Naive B cell (primary cell): ENCODE measurements at places on chromosomes 6 and 20. TPM values are rescaled to one million over a fixed set of nuclear protein-coding genes. Genes with fewer than 3 reads are reported as not detected.

Gene GJA10
- not detected for polyA plus RNA-seq

GRCh38 chr6:79946272-79947190 is 822 bp downstream of the ELOVL4 start:
- peaks cover 71% of the 10 kb centered on the region for H3K27me3 ChIP-seq
- peaks cover 10% of the 10 kb centered on the region for H3K36me3 ChIP-seq

Gene TMEM217
- not detected for polyA plus RNA-seq

Gene MMUT
- 8.1 TPM for polyA plus RNA-seq

DNA sequence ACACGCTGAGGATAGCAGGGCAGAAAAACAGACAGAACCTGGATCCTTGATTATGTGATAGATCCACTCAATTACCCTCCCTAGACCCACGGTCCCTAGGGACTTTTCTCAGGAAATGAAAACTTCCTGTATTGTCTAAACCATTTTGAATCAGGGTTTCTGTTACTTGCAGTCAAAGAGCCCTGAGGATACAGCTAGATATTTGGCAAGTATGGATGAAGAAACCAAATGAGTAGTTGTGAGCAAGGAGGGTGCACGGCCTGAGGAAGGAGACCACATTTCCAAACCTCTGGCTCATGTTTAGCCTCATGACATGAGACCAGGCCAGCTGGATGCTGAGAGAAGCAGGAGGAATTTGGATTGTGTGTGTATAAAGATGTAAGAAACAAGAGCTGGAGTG is 91.6 kb downstream of the MRPL14 start:
- H3K36me3 ChIP-seq, result no peaks in the 10 kb centered on the region
- H3K4me1 ChIP-seq, result no peaks in the 10 kb centered on the region
- no peak overlapping the region for H3K27ac ChIP-seq
- peaks cover 42% of the 10 kb centered on the region for H3K27me3 ChIP-seq

DNA sequence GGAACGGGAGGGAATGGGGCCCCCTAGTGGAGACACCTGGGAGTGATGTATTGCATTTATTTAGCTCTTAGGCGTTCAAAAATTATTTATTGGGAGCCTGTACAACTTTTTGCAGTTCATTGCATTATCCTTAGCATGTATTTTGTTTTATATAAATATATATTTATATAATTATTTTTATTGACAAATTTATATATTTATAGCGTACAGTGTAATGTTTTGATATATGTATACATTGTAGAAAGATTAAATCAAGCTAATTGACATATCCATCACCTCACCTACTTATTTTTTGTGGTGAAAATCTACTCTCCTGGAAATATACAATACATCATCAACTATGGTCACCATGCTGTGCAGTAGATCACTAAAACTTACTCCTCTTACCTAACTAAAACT is 975 bp downstream of the SIRT5 start:
- H3K36me3 ChIP-seq, result no peaks in the 10 kb centered on the region
- H3K4me1 ChIP-seq, result peaks cover 9% of the 10 kb centered on the region
- peak overlapping the region; percentile 99 for H3K27ac ChIP-seq
- no peak for DNase-seq
- no peaks in the 10 kb centered on the region for H3K27me3 ChIP-seq

GRCh38 chr6:163180874-163181541 is 233.5 kb upstream of the QKI start:
- peaks cover 10% of the 10 kb centered on the region for H3K27me3 ChIP-seq
- H3K4me1 ChIP-seq, result no peaks in the 10 kb centered on the region
- no peaks in the 10 kb centered on the region for H3K36me3 ChIP-seq
- H3K27ac ChIP-seq, result no peak overlapping the region

DNA sequence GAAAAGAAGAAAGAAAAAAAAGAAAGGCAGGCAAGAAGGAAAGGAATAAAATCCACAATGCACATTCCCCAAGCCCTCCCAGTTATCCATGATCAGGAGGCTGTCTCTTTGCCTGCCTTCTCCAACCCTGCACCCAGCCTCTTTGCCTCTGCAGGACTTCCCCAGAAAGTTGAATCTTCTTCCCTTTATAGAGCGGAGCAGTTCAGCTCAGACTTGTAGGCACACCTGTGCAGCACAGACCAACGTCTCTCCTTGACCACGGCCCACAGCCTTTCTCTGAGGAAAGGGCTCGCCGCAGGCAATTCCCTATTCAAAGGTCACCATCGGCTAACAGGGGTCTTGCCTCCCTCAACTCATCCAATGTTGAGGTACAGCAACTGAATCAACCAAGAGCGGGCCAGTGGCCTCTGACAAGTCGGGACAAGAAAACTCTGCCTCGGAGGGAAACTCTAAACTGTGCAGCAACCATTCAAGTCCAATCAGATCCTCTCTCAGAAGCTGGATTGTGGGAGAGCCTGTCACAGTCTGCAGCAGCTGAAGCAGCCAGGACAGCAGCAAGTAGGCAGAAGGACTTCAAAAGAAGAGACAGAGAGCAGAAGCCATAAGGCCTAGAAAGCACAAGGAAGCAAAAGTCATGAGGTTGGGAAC is 529.2 kb upstream of the JARID2 start:
- H3K4me3 ChIP-seq, result no peak overlapping the region
- no peaks in the 10 kb centered on the region for H3K27me3 ChIP-seq
- H3K36me3 ChIP-seq, result no peaks in the 10 kb centered on the region
- no peak for DNase-seq
- H3K4me1 ChIP-seq, result peaks cover 52% of the 10 kb centered on the region
- peak overlapping the region; percentile 17 for H3K27ac ChIP-seq

Gene SSTR4
- not detected for polyA plus RNA-seq

GRCh38 chr20:16942756-16943155 is 194.6 kb downstream of the OTOR start:
- H3K4me1 ChIP-seq, result no peaks in the 10 kb centered on the region
- H3K27ac ChIP-seq, result no peak overlapping the region
- no peak for DNase-seq
- H3K4me3 ChIP-seq, result no peak overlapping the region

- no peak overlapping the region for H3K4me3 ChIP-seq
- peaks cover 11% of the 10 kb centered on the region for H3K27me3 ChIP-seq
- no peaks in the 10 kb centered on the region for H3K36me3 ChIP-seq
- peaks cover 9% of the 10 kb centered on the region for H3K4me1 ChIP-seq
- DNase-seq, result no peak
- H3K27ac ChIP-seq, result no peak overlapping the region
Observed at GRCh38 chr6:112037783-112038216, 16.1 kb upstream of the CCN6 start.

Gene PRR18
- polyA plus RNA-seq, result not detected

GRCh38 chr20:3276680-3277015 is 37.7 kb upstream of the SLC4A11 start:
- no peak for DNase-seq
- H3K4me1 ChIP-seq, result no peaks in the 10 kb centered on the region
- H3K27me3 ChIP-seq, result no peaks in the 10 kb centered on the region
- H3K4me3 ChIP-seq, result no peak overlapping the region
- peaks cover 5% of the 10 kb centered on the region for H3K36me3 ChIP-seq

Gene MYB
- 0.13 TPM for polyA plus RNA-seq

DNA sequence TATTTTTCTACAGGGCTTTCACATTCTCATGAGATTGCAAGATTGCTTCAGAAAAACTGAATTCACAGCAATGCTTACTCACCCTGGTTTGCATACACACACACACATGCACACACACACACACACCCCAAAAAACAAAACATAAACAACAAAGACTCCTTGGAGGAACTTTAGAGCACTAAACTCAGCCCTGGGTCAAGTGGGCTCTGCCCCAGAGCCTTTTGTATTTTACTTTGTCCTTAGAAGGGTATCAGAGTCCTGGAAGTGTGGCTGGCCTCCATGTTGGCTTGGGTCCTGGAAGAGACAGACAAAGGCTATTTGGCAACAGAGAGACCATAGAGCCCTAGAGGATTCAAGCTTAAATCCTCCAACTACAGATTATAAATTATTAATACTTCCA is 8.0 kb upstream of the CST9 start:
- H3K36me3 ChIP-seq, result no peaks in the 10 kb centered on the region
- H3K27ac ChIP-seq, result no peak overlapping the region
- no peaks in the 10 kb centered on the region for H3K4me1 ChIP-seq
- H3K27me3 ChIP-seq, result no peaks in the 10 kb centered on the region
- no peak overlapping the region for H3K4me3 ChIP-seq
- DNase-seq, result no peak

GRCh38 chr6:105536961-105537360 is 134.1 kb upstream of the PREP start:
- peaks cover 19% of the 10 kb centered on the region for H3K27me3 ChIP-seq

DNA sequence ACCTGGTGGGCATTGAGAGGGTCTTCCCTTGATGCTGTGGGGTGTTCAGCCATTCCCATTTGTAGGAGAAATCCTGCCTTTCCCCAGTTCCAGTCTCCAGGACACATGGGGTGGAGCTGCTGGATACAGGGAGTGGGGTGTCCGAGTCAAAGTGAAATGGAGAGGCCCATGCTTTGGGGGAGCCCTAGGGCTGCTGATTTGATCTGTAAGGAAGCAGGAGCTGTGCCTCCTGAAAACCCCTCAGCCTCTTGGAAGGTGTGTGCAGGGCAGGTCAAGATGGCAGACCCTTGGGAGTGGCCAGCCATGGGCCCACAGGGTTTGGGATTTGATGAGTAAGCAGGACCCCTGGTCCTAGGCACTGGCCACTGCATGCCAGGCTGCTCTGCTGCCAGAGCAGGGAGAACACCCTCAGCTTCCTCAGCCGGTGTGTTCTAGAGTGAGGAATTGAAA is 82.0 kb downstream of the SERAC1 start:
- H3K27ac ChIP-seq, result no peak overlapping the region
- H3K27me3 ChIP-seq, result no peaks in the 10 kb centered on the region
- H3K36me3 ChIP-seq, result peaks cover under 1% of the 10 kb centered on the region
- no peaks in the 10 kb centered on the region for H3K4me1 ChIP-seq

DNA sequence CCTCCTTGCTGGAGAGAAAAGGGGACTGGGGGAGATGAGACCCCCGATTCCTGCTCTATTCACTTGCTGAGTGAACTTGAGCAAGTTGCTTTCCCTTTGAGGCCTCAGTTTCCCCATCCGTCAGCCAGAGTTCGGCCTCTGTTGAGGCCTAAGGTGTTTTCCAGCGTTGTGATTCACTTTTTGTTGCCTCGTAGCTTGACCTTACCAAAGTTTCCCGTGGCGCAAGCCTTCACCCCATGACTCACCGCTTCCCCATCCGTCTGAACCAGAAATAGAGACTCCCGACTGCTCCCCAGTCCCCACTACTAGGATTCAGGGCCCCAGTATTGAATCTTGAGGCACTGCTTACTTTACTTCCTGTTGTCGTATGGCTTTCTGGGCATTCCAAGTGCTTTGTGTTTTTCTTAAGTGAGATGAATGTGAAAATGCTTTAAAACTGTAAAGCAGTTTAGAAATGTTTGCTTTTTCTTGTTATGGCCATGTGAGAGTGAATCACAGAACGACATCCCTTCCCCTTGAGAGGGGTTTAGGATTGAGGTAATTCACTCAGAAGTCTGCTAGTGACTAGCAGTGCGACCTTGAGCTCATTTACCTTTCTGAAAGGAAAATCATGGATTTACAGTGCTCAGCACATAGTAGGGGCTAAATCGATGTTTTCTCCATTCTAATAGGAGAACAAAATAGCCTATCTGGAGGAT is 1.2 kb downstream of the CHMP4B start:
- H3K27ac ChIP-seq, result peak overlapping the region; percentile 99
- H3K4me3 ChIP-seq, result peak overlapping the region; percentile 96
- H3K27me3 ChIP-seq, result no peaks in the 10 kb centered on the region
- H3K36me3 ChIP-seq, result peaks cover 7% of the 10 kb centered on the region
- no peak for DNase-seq

Gene TIAM2
- 2.8 TPM for polyA plus RNA-seq

DNA sequence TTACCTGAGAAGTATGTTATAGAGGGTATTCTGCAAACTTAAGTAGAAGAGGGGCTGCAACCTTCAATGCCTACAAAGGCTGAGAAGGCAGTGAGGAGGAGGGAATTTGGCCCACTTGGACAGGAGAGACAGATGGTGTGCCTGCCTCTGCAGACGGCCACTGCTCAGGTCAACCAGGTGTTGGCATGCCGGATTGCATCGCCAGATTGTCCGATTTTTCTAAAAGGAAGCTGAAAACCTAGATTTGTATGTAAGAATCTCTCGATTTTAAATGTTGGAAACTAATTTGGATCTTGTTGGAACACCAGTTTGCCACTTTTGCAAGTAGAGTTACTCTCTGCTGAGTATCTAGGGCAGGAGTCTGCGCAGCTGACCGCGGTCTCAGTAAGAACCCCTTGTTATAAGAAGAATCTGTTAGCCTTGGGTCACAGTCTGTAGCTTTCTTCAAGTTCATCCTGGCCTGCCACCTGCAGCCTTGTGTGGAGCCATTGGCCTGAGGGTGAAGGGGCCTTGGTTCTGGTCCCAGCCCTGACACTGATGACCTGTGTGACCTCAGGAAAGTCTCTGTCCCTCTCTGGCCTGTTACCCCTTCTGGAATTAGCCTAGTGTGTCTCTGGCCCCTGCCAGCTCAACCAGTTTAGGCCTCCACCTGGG is 54.4 kb downstream of the TGM2 start:
- no peak overlapping the region for H3K4me3 ChIP-seq
- peaks cover 4% of the 10 kb centered on the region for H3K4me1 ChIP-seq
- H3K36me3 ChIP-seq, result no peaks in the 10 kb centered on the region
- no peaks in the 10 kb centered on the region for H3K27me3 ChIP-seq
- no peak for DNase-seq

DNA sequence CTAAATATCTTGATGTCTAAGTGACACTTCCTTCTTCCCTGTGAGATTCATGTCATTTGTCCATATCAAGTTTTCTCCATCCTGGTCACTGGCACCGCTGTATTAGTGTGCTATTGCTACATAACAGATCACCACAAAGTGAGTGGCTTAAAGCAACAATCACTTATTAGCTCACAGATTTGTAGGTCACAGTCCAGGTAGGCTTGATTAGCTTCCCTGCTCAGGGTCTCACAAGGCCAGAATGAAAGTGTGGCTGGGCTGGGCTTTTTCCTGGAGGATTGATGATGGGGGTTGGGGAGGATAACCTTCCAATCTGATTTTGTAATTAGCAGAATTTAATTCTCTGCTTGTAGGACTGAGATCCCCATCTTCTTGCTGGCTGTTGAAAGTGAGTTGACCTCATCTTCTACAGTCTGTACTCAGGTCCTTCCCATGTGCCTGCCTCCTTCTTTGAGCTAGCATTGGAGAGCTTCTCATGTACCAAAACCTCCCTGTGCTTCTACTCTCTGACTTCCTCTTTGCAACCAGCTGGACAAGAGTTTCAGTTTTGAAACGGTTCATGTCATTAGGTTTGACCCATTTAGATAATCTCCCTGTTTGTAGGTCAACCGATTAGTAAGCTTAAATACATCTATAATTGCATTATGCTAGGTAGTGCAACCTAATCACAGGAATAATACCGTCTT is 152.4 kb upstream of the MAN1A1 start:
- no peak for DNase-seq
- H3K36me3 ChIP-seq, result no peaks in the 10 kb centered on the region

Gene CUTA
- 256 TPM for polyA plus RNA-seq

Gene BTNL2
- not detected for polyA plus RNA-seq

GRCh38 chr6:25962149-25963127 is at the start of gene TRIM38:
TSS of gene TRIM38 (plus strand) at chr6:25962802. CDS start at chr6:25966523, 3,721 bp downstream.
- peak; percentile 91 for DNase-seq
- H3K27ac ChIP-seq, result peak within 1 kb of the TSS; percentile 100
- H3K4me1 ChIP-seq, result peaks cover 81% of the 10 kb centered on the region

DNA sequence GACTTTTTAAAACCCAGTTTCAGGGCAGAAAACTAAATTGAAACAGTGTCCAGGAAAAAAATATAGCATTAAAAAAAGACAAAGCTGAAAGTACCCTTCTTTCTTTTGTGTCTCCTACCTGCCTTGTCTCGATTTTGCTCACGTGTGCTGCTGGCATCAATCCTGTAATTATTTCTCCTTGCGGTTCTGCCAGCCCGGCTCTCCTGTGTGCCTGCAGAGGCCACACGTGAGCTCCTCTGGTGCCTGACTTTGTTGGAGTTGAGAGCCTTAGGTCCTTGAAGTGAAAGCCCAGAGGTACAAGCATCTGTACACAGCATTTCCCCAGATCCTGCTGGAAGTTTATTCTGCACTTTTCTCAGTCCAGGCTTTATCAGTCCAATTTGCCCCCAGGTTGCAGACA is 36.5 kb downstream of the GHRH start:
- H3K4me1 ChIP-seq, result peaks cover 8% of the 10 kb centered on the region
- no peak overlapping the region for H3K4me3 ChIP-seq
- no peak for DNase-seq
- H3K27ac ChIP-seq, result no peak overlapping the region
- H3K27me3 ChIP-seq, result no peaks in the 10 kb centered on the region
- H3K36me3 ChIP-seq, result peaks cover 22% of the 10 kb centered on the region
